ENCODE measurements at places on chromosomes 7 and 10.
A peak's percentile ranks its signal among the peaks of the same experiment; 100 is the strongest.

- DNase-seq, result no peak
These were observed 4.4 kb downstream of the FAM3C start for GRCh38 chr7:121391686-121392085.

- DNase-seq, result no peak
These were observed 100.7 kb downstream of the NKX6-2 start for GRCh38 chr10:132685101-132685891.

DNA sequence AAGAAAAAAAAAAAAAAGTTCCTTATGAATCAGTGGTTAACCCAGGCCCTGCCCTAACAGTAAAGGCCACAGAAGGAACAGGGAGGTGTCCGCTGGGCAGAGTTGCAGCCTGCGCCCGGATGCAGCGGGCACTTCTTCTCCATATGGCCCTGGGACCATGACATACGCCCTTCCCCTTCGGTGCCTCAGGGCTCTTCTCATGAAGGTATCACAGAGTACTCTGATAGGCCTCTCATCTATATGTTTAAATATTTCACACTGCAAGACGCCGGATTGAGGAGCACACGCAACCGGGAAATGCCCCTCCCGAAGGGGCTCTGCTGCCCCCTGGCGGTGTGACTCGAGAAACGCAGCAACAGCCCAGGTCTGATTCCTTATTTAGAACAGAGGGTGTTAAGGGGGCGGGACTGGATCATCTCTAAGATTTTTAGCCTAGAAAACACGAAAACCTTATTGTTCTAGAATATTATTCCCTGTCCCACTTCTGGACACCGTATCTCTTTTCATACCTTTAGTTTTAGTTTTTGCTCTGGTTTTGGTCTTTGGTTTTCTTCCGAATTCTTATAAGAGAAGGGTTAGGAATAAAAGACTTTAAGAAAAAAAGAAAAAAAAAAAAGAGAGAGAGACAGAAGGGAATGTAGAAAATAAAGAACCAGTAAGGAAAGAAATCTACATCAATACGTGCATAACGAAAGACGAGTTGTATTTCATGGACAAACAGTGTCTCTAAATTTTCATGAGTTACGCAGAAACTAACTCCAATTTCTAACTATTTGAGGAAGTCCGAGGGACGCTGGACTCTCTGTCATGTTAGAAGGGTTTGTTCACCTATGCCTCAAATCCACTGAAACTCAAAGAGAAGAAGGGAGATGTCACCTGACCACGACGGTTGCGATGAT, 12.0 kb downstream of the DAGLB start:
- DNase-seq, result peak; percentile 88

DNA sequence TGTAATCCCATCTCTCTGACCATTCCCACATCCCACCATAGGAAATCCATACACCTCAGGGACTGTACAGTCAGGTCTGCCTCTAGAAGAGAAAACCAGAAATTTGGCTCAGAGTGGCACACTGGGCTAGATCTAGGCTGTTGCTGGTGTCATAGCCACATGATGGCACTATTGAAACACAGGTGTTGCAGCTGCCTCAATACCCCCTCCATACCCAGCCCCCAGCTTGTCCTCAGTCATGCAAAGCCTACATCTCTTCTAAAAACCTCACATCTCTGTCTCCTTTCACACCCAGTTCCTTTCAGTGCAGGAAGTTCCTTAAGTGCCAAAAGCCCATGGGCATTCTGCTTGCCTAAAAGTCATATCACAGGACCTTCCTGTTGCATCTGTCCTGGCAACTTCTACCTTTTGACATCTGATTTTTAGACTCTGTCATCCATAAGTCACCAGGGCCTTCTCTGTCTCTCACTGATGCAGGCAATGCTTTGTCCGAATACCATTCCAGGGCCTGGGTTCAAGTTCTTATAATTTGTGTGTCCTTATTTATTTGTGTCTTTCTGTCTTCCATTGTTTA, 27.0 kb upstream of the HIBADH start:
- no peak for DNase-seq

GRCh38 chr7:137948083-137948844, 53.6 kb downstream of the CREB3L2 start:
- no peak for DNase-seq

All from GM19239 (cell line).